ENCODE measurements at places on chromosomes 4 and X.

DNA sequence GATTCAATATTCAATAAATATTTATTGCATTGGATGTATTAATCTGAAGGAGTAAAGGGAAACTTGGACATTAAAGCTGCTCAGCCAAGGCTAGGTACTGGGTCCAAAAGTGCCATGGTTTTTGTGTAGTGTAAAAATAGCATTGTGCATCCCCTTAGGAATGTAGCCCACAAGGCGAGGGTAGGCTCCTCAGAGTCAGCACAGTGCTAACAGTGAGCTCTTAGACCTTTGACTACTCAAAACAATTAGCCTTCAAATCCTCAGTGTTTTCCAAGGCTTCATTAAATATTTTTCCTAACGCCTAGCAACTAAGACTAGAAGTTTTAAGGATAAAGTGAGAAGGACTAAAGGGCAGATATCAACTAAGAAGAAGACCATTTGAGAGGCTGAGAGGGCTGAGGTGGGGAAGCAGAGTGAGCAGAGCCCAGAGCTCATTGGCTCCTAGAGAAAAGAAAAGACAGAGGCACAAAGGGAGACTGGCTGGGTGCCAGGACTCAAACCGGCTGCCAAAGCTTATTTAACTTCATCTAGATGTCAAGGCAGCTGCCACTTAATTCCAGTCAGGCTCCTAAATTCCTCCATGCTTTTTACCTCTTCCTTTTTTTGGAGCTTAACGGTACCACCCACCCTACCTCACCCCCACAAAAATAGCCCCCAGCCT lies 17.0 kb downstream of the PRKG2 start:
- DNase-seq, result no peak

DNA sequence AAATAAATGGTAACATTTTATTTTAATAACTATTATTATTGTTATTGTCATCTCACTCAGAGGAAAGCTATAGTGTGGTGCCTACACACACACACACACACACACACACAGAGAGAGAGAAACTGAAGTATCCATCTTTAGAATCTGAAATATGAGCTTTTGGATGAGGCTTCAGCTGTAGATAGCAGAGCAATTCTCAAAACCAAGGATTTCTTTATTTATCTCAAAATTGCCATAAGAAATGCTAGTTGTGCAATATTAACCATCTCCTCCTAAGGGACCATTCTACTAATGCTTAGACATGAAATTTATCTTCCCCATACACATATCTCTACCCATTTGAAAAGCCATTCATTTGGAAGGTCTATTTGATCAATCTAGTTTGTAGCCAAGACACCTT lies 50.1 kb upstream of the SGMS2 start:
- no peak for DNase-seq

GRCh38 chr4:13980317-13981310 lies 353.1 kb upstream of the BOD1L1 start:
- no peak for DNase-seq

DNA sequence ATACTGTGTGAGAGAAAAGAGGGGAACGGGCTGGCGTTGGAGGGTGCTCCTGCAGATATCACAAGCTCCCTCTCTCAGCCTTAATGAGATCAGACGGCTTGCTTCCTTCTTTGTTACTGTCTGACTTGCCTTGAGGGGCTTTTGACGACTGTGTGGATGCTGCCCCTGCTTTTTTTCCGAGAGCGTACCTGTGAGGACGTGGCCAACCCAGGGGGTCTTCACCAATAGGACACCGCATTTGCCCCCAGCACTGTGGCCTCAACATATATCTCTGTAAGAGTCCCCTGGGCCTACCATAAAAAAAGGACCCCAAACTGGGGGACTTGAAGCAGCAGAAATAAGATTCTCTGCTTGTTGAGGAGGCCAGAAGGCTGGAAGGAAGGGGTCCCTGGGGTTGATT lies 143.9 kb downstream of the SHOX start:
- no peak for DNase-seq

GRCh38 chr4:165367040-165367439 lies 11.8 kb upstream of the CPE start:
- DNase-seq, result no peak

- no peak for DNase-seq
Observed at GRCh38 chr4:22071749-22072148, 123.2 kb upstream of the KCNIP4 start.

- no peak for DNase-seq
Observed at GRCh38 chr4:189861101-189861500, 79.6 kb upstream of the FRG1 start.

- no peak for DNase-seq
Observed at GRCh38 chrX:45083314-45083713, 117.4 kb downstream of the DIPK2B start.

- no peak for DNase-seq
Observed at GRCh38 chr4:1727117-1728031, 6.1 kb downstream of the TACC3 start.

DNA sequence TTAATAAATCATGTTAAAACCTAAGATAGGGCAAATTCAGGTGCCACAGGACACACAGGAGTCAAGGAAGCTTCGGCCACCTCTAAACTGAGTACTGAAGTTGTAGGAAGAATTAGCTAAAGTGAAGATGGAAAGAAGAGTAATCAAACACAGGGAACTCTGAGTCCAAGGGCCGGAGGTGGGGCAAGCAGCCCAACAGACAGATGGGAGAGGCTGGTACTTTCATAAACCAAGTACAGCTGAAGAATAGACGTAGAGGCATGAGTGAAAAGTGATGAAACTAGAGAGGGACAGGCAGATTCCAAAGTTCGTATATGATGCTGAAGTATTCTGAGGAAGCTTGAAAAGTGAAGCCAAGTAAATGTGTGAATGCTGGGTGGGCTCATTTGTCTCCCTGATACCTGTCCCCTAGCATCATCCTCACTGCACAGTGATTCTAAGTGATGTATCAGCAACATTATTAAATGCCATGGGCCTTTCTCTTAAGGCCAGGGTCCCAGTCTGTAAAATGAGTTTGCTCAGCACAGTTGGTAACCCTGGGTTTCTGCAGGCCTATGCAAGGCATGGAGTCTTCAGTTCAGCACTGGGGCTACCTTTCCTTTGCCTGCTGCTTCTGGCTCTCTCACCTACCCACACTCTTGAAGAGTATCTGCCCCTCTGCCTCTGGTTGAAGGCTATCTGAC lies 203.3 kb downstream of the NR3C2 start:
- DNase-seq, result no peak

- no peak for DNase-seq
Observed at GRCh38 chrX:30620980-30621618, 32.1 kb upstream of the GK start.

DNA sequence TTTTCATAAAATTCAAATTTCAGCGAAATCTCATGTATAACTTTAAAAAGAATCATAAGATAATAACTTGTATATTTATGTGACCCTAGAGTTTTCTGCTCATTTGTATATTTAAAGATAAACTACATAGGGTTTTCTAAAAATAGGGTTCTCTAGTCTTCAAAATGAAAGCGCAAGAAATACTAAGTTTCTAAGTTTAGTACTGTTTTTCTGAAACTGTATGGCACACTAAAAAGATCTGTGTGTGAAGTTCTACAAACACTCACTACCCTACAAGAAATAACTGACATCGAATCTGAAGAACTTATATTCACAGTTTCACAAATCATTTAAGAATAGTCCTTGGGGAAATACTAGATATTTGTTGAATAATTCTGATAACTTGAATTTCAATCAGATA lies 38.7 kb upstream of the NDST4 start:
- DNase-seq, result no peak

GRCh38 chr4:155611501-155611900 lies 55.1 kb upstream of the GUCY1A1 start:
- no peak for DNase-seq

DNA sequence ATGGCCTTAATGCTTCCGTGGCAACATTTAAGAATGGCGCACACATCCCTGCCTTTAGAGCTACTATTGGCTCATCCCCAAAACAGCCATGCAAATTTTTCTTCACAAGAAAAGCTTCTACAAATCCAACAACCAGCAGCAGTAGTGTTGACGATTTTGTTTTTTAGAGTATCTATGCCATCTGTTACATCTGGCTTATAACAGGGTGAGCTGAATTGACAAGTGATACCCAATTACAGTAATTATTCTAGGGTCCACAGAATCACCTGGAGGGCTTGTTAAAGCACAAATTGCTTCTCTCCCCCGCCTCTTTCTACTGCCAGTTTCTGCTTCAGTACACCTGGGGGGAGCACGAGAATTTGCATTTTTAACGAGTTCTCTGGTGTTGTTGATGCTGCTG lies 34.1 kb downstream of the DCHS2 start:
- no peak for DNase-seq

DNA sequence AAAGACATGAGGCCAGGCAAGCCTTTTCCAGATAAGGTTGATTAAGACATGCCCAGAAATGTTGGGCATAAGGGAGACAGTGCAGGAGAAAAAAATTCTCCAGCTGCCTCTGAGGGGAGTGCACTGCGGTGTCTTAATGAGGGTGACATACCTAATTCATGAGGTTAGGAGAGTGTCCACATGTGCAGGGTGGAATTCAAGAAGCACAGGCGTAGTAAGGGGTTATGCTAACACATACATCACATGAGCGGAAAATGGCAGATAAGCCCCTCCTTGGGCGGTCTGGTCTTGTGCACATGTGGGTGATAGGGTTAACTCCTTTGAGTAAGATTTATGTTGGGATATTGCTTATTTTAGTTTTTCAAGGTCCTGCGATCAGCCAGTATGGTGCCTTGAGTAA lies 122.4 kb downstream of the PHKA2 start:
- no peak for DNase-seq

GRCh38 chr4:20428436-20429160 lies 176.9 kb downstream of the SLIT2 start:
- no peak for DNase-seq

GRCh38 chrX:4110964-4111363 lies 397.5 kb upstream of the PRKX start:
- DNase-seq, result no peak

DNA sequence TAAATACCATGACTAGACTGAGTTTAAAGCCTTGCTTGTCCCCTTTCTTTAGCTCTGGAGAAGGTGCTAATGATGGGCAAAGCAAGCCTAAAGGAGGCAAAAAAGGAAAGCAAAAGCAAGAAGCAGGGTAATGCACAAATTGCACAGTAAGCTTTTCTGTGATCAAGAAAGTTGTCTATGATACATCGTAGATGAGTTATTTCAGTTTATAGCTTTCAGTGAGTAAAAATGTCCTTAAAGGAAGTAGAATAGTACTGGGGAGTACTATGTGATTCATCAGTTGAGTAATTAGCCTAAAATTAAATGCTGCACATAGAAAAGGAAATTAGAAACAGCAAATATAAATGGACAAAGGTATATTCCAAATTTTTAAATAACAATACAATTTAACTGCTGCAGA lies 50.2 kb upstream of the PDE5A start:
- DNase-seq, result no peak

GRCh38 chr4:113024388-113024787 lies 25.1 kb upstream of the ANK2 start:
- DNase-seq, result no peak

GRCh38 chr4:147737623-147738022 lies 5.7 kb downstream of the ARHGAP10 start:
- DNase-seq, result no peak

GRCh38 chr4:100042711-100043110 lies 92.6 kb upstream of the H2AZ1 start:
- no peak for DNase-seq

- no peak for DNase-seq
Observed at GRCh38 chrX:84710611-84711010, 208.4 kb upstream of the HDX start.

GRCh38 chr4:79476196-79476595 lies 68.2 kb upstream of the GK2 start:
- DNase-seq, result no peak

DNA sequence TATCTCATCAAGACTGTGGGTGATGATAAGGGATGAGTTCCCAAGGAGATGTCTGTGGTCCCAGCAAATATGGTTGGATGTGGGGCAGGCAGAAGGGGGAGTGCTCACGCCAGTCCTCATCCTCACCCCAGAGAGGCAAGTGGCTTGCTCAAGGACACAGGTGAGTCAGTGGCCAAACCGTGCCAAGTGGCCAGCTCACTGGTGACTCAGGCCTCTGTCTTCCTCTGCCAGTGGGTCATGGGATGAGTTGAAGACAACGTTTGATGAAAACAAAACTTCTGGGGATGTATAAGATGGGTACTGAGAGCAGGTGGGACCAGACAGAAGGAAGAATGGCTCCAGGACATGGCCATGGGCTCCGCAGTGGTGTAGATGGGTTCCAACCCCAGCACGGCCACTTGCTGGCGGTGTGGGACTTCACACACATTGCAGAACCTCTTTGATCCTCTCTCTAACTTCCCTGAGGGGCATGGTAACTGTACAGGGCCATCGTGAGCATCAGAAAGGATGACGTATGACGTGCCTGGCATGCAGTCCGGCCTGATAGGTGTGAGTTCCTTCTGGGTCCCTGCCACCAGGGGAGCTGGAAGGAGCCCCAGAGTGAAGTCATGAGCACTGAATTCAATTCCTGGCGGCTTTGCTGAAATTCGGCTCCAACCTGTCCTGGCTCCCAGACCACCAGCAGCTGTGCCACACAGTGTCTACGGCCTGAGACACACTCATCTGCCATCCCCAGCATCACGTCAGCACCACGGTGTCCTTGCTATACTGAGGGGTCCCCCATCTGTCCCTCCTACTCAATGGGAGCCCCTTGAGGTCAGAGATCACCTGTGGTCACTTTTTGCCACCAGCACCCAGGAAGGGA lies 41.3 kb upstream of the GPR78 start:
- DNase-seq, result no peak

DNA sequence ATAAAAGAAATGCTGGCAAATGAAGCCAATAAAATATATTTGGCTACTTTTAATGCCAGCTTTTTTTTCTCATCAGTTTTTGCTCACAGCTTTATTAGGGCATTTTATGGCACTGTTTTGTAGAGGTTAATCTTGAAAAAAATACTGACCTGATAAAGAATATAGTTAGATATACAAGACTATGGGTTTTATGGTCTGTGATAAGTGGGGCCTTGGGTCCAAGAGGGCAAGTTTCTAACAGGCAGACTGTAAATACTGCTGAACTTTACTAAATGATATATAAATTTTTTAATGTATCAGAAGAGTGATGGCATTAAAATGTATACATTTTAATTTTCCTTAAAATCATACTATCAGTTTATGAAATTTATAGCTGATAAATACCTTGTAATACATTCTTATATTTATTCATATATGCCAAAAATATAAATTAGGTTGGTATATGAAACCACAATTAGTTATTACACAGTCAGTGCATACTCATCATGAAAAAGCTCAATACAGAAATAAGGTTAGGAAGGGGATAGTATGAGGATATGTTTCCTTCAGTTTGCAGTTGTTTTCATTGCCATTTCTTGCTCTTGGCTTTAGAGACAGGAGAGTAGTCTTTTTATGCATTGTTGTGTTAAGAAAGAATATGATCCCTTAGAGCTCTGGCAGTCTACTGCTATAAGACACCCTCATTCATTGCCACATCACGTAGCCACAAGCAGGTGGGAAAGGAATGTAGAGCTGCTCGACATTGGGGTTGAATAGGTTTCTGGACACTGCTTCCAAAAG lies 146.6 kb downstream of the TLL1 start:
- no peak for DNase-seq

- no peak for DNase-seq
Observed at GRCh38 chrX:75107863-75108509, 48.1 kb downstream of the ABCB7 start.

GRCh38 chr4:137934911-137935310 lies 307.2 kb downstream of the SLC7A11 start:
- no peak for DNase-seq

All from stimulated activated CD4-positive, alpha-beta T cell treated with anti-CD3 and anti-CD28 coated beads, Interleukin-1b, Interleukin-23, amount 100 ng/mL, for 1 hour (primary cell).